Panc1 (cell line): ENCODE measurements at places on chromosomes 5 and 9. TPM values are rescaled to one million over a fixed set of nuclear protein-coding genes. Genes with fewer than 3 reads are reported as not detected.
A peak's percentile ranks its signal among the peaks of the same experiment; 100 is the strongest.

MYOT gene
- total RNA-seq, result not detected

DNA sequence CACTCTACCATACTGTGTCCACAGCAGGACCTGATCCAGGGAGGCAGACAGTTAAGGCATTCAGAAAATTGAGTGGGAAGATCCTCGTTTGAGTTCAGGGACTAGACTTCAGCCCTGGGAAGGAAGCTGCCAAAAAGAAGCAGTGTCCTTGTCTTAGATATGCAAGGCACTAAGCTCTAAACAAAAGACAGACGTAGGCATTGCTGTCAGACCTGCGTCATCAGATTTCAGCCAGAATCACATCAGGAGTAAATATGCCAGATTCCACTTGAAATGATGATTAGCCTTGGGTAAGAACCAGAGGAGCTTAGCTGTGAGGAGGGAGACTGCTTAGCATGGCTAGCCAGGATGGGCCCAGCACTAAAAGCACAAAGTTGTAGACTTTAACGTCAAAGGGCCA is 56.7 kb downstream of the MAMDC2 start:
- no peaks in the 10 kb centered on the region for H3K4me1 ChIP-seq
- no peaks in the 10 kb centered on the region for H3K27me3 ChIP-seq
- DNase-seq, result no peak
- H3K27ac ChIP-seq, result no peak overlapping the region

DNA sequence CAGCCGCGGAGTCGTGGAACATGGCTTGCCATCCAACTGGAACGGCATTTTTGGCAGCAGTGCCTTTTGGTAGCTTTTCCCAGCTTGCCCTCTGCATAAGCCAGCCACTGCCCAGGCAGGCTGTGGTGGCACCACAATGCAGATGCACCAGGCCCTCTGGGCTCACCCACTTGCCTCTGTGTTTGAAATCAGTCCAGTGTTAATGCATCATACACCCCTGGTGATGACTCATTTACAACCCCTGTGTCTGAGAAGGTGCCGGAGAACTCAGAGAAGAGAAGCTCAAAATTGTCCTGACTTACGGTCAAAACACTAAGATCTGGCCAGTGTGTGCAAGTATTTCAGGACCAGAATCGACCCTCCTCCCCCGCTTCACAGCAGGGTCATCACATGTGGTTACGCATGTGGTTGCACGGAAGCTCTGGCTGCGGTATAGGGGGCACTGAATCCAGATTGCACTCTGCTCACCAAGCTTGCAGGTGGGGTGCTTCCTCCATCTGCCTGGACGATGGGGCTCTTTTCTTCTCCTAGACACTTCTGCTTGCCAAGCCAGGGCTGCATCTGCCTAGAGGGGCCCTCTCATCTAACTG is 66.5 kb upstream of the SMIM15 start:
- no peaks in the 10 kb centered on the region for H3K36me3 ChIP-seq
- no peaks in the 10 kb centered on the region for H3K27me3 ChIP-seq
- no peak for DNase-seq
- 0 out of 2 replicates have a peak, but pooled peaks cover 4% of the 10 kb centered on the region for H3K4me1 ChIP-seq
- peak overlapping the region; percentile 1; the same call in 1 of the 2 replicates for H3K4me3 ChIP-seq

TAL2 gene
- total RNA-seq, result not detected

- H3K4me1 ChIP-seq, result no peaks in the 10 kb centered on the region
- no peak for DNase-seq
- H3K4me3 ChIP-seq, result no peak overlapping the region
- no peaks in the 10 kb centered on the region for H3K36me3 ChIP-seq
- H3K27ac ChIP-seq, result no peak overlapping the region
Measured at GRCh38 chr9:89519366-89519805, 21.5 kb upstream of the SEMA4D start.

DNA sequence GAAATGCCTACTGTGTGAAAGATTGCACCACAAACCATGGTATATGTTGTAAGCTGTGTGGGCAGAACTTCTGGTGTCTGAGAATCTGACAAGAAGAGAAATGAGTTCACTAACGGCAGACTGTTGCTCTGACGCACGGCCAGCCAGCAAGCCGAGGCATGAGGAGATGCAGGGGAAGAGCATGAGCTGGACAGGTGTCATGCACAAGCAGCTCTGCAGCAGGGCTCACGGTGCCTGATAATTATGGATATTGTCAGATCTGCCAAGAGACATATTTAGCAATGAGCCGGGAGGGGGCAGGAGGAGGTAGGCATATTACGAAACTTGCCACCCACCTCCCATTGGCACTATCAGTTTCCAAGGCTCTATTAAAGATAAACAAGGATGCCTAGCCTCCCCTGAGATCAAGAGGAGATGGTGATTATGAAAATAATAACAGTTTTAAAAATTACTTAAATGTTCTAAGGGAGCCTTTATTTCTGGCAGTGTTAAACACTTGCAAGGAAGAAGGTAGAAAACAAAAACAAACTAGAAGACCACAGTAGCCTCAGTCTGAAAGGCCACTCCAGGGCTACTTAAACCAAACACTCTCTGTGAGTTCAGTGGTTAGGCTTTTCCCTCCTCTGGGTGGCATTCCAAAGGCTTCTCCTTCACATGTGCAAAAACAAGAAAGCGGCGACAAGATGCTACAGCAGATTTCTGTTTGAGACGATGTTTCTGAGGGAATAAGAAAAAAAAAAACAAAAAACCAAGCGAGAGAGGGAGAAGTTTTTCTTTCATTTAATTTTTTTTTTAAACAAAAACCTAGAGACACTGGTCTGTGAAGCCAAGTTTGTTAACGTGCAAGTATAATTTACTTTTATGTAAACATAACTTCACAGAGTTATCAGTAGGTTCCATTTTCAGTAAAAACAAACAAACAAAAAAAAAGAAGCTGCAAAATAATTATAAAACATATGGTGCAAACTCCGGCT is 339.5 kb downstream of the BNC2 start:
- no peak overlapping the region for H3K4me3 ChIP-seq
- H3K27ac ChIP-seq, result no peak overlapping the region
- H3K27me3 ChIP-seq, result no peaks in the 10 kb centered on the region

CA9 gene
- total RNA-seq, result 0.31 TPM

DNA sequence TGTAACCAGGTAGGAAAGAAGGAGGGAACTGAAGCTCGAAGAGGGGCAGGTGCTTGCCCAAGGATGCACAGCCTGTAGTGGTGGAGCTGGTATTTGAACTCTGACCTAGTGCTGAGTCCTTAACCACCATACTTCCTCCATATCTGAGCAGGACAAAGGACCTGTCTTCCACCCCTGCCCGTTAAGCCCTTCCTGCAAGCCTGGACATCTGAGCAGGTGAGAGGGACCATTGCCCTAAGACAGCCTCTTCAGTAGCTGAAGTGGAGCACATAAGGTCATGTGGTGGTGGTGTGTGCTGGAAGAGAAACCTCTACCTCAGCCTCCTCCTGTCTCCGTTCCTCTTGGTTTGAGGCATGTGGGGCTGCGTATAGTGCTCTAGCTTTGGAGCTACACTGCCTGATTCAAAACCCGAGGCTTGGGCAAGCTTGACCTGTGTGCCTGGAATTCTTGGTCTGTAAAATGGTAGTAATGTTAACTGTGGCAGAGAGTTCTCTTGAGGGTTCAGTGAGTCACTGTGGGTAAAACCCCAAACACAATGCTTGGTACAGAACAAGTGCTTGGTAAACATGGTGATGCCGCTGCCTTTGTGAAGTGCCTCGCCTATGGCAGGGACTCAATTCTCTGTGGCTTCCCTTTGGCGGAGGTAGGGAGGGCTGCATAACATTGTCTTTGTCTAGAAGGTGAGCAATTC is 7.4 kb downstream of the GALNT10 start:
- H3K4me3 ChIP-seq, result no peak overlapping the region
- no peak for DNase-seq
- no peaks in the 10 kb centered on the region for H3K36me3 ChIP-seq
- no peaks in the 10 kb centered on the region for H3K27me3 ChIP-seq
